ENCODE measurements at places on chromosomes 3 and 15.
A peak's percentile ranks its signal among the peaks of the same experiment; 100 is the strongest.

- no peak for DNase-seq
Measured at GRCh38 chr3:185789134-185789533, 35.7 kb downstream of the IGF2BP2 start.

DNA sequence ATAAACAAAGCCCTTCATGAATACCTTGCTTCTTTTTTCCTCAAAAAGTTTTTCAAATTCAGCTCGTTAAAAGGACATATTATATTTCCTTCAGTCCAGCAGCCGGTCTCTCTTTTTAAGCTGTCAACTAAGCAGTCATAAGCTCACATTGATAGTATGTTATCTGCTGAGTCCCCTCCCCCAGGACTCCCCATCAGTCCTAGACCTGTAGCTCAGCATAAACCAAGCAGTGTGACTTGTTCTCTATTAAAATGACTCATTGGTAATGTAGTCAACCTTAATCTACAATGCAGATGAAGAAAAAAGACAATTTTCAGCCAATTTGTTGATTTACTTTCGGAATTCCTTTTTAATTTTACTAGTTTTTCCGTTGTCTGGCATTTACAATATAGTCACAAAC lies 483.8 kb downstream of the MECOM start:
- no peak for DNase-seq

- DNase-seq = no peak
Measured at GRCh38 chr3:41243183-41243582, 43.9 kb downstream of the CTNNB1 start.

DNA sequence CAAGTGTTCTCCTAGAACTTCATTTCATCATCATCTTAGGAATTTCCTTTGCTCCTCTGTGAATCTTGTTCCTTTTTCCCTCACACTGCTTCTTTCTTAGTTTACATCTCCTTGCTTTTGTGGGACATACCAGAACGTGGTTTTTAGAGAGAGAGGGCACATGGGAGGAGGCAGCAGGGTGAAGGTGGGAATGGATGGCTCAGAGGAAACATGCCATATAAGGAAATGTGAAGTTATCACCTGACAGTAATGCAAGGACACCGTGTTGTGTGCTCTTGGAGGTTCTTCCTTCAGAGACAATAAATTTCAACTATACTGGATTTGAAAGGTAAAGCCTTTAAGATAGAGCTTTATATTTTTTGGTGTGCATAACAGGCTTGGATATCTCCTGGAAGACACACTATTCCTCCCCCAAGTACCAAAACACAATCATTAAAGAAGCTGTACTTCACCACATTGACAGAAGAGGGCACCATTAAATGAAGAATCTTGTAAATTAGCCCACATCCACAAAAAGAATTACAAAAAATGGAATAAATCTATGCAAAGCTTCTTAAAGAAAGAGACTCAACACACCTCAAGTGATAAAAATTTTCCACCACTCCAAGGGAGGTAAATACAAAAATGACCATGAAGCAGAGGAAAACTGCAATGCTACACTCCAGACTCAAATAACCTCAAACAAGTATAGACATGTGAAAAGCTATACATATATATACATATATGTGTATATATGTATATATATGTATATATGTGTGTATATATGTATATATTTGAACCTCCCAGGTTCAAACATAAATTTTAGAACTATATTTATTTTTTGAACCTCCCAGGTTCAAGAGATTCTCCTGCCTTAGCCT lies 26.1 kb downstream of the RPL39L start:
- no peak for DNase-seq

DNA sequence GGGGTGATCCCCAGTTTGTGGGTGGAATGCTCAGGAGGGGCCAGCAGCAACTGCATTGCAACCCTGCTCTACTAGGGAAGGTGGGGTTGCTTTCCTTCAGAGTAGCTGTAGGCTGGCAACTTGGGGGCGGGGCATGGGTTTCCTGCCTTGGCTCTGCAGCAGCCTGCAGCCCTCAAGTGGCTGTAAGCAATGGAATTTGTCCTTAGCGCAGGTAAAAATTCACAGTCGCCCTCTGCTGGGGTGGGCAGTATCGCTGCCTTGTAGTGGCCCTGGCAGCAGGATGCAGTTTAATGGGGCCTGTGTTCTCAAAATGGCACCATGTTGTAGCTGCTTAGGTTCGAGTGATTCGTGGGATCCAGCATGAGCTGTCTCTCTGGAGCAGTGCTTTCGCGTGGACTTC lies 29.8 kb downstream of the STT3B start:
- DNase-seq = no peak

- DNase-seq = no peak
Measured at GRCh38 chr3:37766797-37767776, 94.6 kb upstream of the CTDSPL start.

- DNase-seq = no peak
Measured at GRCh38 chr15:78076231-78077052, 1.1 kb downstream of the TBC1D2B start.

DNA sequence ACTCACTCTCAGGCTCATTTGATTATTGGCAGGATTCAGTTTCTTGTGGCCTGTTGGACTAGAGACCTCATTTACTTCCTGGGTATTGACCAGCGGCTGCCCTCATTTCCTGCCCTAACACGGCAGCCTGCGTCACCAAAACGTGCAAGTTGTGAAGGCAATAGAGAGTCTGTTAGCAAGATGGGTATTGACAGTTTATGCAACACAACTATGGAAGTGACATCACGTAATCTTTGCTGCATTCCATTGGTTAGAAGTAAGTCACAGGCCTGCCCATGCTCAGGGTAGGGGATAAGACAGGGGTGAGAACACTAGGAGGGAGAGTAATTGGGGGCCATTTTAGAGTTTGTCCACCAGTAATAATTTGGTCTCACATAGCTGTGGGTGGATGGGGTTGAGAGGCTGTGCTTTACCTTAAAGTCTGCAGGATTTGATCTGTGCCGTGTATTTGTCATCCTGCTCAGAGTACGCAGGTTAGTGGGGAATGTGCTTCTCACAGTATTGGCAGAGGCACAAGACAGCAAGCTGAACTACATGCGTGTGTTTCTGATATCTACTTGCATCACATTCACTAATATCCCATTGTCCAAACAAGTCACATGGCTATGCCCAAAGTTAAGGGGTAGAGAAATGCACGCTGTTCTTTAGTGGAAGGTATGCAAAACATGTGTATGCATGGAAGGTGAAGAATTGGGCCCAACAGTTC lies 83.3 kb downstream of the EDEM1 start:
- DNase-seq = no peak

- peak; percentile 42 for DNase-seq
Measured at GRCh38 chr15:55742498-55742926, 440 bp downstream of the PRTG start.

DNA sequence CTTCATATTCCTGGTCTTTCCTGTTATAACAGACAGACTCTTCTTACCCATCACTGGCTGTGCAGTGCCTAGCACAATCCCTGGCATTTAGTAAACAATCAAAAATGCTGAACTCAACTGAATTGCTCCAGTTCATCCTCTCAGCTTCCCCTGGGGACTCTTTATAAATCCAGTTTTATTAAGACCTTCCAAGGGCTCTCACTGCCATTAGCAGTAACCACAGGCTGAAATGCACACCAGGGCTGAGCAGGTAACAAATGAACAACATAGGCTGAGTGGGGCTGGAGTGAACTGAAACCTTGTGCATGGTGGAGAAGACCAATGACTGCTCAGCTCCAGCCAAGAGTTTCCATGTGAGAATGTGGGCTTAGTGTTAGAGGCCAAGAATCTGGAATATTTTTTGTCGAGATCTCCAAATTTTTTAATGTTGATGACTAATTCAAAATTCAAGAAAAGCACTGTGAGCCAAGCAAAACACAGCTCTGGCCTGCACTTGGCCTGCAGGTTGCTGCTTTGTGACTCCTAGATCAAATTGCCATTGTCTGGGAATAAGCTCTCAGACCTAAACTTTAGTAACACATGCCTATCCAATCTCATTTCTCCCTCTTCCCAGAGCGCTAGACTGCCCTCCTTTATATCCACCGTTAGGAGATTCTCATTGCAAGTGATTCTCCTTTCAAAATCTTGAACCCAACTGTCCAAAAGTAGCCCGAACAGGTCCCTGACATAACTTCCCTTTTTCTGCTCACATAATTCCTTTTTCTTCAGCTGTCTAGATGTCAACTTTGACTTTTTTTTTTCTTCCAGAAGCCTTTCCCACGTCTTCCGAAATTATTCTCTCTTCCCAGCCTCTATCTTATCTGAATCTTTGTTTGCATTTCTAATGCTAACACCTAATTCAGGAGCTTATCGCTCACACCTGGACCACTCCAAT lies 7.4 kb downstream of the SQOR start:
- peak; percentile 58 for DNase-seq

- peak; percentile 2 for DNase-seq
Measured at GRCh38 chr15:46786590-46787285, 930.6 kb upstream of the SEMA6D start.

DNA sequence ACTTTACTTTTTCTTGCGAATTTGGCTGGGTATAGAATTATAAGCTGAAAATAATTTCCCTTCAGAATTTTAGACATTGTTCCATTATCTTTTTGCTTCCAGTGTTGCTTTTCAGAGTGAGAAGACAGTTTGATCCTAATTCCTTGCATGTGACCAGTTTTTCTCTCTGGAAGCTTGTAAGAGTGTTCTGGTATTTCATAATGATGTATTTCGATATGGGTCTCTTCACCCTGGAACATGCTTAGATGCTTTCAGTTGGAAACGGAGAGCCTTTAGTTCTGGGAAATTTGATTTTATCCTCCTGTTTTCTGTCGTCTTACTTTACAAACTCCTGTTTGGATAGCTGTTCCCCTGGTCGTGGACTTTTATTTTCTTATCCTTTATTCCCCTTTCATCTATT lies 13.9 kb downstream of the ALPK3 start:
- DNase-seq = no peak

- DNase-seq = peak; percentile 20
Measured at GRCh38 chr3:135082706-135083105, 287.6 kb downstream of the EPHB1 start.

DNA sequence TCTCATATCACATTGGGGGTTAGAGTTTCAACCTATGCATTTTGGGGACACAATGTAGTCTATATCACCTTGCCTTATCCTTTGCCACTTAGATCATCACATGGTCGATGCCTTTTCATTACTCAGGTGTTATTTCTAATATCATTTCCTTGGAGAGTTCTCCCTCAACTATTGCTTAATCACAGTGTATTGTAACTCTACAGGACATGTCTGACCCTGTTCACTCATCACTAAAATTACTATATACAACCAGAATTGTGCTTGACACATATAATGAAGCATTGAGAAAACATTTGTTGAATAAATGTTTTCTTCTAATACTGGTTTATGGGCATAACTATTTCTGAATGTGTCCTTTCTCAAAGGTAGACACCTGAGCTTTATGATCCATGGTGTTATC lies 207.4 kb downstream of the EPHA6 start:
- DNase-seq = no peak

- DNase-seq = no peak
Measured at GRCh38 chr3:72174040-72174439, 389.1 kb upstream of the PROK2 start.

- no peak for DNase-seq
Measured at GRCh38 chr15:57505949-57506391, 85.7 kb upstream of the MYZAP start.

All from Daoy (cell line).